ENCODE measurements at places on chromosomes 7 and 10.

DNA sequence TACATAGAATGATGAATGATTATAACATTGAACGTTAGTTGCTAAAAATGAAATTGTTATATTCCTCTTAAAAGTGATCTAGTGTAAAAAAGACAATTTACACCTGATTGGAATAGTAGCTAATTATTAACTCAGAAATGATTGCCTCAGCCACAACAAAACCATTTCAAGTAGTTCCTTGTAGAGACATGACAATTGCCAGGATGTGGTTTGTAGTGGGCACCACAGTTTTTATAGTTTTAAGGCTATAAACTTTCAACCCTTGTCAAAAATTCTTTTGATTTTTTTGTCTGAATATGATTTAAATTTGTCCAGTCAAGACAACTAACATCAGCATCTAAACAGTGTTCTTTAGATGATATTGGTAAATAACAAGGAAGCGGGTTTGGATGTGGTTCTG is 145.2 kb downstream of the SUGCT start:
- DNase-seq = no peak

GRCh38 chr10:92792661-92793060 is 55.7 kb upstream of the EXOC6 start:
- DNase-seq = no peak

- DNase-seq = no peak
Measured at GRCh38 chr7:41459623-41460261, 243.1 kb downstream of the INHBA start.

DNA sequence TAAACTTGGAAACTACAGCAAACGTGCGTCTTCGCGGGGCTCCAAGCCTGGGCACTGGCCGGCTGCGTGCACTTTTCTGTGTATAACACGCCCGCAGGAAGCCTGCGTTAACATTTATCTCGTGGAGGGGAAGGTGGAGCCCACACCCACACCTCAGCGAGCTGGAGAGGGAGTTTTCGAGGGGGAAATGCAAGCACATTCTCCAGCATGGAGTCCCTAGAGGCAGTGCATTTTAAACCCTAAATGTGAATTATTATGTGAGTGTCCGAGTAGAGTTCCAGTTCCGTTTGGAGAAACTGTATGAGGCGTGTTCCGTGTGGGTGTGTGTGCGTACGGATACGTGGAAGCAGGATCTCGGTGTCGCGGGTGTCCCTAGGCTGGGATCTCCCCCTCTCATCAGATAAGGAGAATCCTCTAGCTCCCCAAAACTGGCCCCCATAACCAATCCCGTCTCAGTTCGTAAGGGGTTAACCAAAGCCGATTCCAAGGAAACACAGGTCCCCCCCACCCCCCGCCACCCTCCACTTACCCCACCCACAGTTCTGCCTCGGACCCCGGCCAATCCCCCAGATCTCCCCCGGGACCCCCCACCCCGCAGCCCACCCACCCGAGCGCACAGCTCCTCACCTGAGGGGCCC is 403 bp downstream of the CDK6 start:
- no peak for DNase-seq

- no peak for DNase-seq
Measured at GRCh38 chr7:127927348-127927696, 103.9 kb downstream of the LRRC4 start.

GRCh38 chr10:128064108-128064969 is 61.9 kb downstream of the MKI67 start:
- no peak for DNase-seq
